ENCODE measurements at places on chromosomes 16 and 17.
A peak's percentile ranks its signal among the peaks of the same experiment; 100 is the strongest.

- no peak for DNase-seq
Measured at GRCh38 chr16:46918905-46919792, 35.0 kb downstream of the GPT2 start.

DNA sequence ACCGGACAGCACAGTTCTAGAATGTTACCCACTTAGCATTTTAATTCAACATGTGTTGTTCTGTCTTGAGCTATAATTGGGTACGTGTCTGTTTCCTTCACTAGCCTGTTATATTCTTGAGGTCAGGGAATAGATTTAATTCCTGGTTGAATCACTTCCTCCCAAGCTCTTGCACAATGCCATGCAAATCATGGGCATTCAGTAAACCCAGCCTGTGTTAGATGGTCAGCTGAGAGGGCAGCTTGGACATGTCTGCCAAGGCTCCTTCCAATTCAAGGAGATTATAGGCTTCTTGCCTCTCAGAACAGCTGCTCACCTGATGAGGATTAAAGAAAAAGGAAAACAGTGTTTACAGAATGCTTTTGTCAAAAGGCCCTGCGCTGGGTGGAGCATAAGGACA lies 12.6 kb downstream of the C1QTNF1 start:
- DNase-seq = peak; percentile 47

DNA sequence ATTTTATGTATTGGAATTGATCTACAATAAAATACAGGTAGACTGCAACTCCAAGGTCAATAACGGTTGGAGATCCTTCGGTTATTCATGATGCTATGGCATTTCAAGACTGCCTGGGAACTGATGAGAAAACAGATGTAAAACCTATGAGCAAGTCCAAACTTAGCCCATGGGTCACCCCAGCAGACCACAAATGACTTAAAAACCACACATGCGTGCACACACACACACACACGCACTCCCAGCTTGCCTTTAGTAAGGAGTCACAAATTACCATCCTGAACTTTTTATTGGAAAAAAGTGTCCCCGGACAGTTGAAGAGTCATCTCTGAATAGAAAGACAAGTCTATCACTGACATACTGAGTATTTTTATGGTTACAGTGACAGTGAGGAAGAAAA lies 26.7 kb downstream of the TRIM25 start:
- DNase-seq = no peak

DNA sequence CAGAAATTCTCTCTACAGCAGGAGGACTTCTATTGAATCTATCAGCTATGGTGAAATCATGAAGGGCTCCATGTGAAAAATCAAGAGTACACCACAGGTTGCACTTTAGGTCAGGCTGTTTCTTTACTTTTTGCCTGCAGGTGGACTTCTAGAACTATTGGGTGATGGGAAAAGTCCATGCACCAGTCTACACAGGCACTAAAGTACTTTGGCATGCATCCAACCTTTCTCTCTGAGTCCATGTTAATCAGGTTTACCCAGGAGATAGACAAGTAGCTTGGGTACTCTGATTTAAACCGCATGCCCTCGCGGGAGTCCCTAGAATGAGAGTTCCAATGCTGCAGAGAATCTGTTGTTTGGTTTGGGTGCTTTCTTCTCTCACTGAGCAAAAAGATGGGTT lies 9.1 kb upstream of the ANKFN1 start:
- DNase-seq = no peak

GRCh38 chr17:61440697-61441096 lies 11.5 kb upstream of the TBX4 start:
- DNase-seq = no peak

GRCh38 chr16:75000481-75001081 lies 1.8 kb downstream of the ZNRF1 start:
- DNase-seq = peak; percentile 7

- DNase-seq = no peak
Measured at GRCh38 chr17:8016632-8017424, 14.4 kb downstream of the GUCY2D start.

DNA sequence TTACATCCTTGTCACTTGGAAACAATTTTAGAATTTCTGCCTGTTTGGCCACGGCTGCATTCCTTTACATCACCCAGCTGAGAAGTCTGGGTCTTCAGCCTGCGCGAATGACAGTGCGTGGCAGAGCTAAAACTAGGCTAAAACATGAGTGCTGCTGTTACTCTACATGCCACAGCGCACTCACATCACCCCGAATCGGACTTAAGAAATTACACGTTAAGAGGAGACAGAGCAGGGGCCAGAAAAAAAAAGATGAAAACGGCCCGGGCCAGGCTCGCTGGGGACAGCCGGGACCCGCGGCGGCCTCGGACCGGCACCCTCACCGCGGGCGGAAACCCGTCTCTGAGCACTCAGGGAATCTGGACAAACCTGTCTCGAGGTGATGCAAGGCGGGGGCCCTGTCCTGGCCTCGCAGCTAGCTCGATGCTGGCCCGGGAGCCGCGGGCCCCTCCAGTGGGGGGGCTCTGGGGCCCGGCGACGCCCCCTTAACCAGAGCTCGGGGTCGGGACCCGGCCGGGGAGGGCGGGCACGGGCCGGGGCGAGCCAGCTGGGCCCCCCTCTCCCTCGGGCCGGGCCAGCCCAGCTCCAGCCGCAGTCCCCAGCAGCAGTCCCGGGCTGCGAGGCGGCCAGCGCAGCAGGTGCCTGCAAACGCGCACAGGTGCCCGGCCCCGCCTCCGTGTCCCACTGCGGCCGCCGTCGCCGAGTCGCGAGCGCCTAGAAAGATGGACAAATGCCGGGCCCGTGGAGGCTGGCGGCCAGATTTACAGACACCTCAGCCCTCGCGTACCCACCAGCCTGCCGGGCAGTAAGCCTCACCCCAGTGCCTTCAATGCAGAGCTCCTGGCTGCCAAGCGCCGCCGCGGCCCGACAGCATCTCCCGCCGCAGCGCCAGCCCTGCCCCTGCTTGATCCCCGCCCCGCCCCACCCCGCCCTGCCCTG lies at the start of gene AKTIP:
Gene AKTIP, minus strand, starts transcription at position 879 of the 939 bp plus-strand sequence. CDS start 2,950 bp downstream, outside the sequence.
- peak; percentile 16 for DNase-seq

DNA sequence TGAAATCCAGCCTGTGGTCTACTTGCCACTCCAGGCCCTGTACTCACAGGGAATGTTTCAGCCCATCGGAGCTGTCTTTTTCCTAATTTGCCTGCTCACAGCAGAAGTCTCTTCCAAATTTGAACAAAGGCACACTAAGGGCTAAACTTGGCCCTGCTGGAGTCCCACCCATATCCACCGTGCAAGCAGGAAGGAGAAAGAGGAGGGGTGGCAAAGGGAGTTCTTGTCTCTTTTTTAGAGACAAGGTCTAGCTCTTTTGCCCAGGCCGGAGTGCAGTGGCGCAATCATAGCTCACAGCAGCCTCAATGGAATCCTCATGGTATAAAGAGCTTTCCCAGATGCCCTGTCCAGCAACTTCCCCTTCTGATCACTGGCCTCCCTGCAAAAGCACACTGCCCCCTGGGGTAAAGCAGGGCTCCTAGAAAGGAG lies 2.7 kb upstream of the PRM1 start:
- DNase-seq = no peak

DNA sequence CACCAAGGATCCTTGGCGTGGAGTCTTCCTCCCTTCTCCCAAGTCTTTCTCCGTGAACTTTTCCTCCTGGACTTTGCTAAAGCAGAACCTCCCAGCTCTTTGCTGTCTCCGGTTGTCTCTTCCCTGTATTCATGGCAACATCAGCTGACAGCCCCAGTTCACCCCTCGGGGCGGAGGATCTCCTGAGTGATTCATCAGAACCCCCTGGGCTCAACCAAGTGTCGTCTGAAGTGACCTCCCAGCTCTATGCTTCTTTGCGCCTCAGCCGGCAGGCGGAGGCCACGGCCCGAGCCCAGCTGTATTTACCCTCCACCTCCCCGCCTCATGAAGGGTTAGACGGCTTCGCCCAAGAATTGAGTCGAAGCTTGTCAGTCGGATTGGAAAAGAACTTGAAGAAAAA lies 943 bp downstream of the CNTROB start:
- no peak for DNase-seq

DNA sequence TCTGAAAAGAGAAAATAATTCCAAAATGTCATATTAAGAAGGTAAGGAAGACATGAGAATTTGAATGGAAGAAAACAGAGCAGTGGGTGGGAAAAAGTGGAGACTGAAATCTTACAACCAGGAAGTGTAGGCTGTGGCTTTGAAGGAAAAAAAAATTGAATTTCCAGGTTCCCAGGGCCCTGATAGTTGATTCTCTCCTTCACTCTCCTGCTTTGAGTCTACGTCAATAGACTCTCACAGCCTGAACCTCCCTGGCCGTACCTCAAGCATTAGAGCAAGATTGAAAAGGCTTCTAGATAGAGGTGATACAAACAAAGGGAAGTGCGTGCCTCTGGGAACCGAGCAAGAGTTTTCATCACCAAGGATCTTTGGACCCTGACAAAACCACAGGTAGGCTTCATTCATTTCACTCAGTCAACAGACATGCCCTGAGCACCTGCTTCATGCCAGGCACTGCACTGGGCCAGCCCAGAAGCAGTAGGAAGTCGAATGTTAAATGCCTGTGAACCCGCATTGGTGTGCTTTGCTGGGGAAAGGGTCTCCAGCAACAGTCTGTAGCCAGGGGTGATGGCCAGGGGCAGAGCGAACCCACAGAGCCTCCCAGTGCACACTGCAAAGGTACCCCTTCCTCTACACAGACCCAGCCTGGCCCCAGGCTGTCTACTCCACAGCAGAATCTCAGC lies 163.9 kb downstream of the SLC39A11 start:
- no peak for DNase-seq

GRCh38 chr17:42117397-42118125 lies 3.6 kb downstream of the KAT2A start:
- DNase-seq = no peak

DNA sequence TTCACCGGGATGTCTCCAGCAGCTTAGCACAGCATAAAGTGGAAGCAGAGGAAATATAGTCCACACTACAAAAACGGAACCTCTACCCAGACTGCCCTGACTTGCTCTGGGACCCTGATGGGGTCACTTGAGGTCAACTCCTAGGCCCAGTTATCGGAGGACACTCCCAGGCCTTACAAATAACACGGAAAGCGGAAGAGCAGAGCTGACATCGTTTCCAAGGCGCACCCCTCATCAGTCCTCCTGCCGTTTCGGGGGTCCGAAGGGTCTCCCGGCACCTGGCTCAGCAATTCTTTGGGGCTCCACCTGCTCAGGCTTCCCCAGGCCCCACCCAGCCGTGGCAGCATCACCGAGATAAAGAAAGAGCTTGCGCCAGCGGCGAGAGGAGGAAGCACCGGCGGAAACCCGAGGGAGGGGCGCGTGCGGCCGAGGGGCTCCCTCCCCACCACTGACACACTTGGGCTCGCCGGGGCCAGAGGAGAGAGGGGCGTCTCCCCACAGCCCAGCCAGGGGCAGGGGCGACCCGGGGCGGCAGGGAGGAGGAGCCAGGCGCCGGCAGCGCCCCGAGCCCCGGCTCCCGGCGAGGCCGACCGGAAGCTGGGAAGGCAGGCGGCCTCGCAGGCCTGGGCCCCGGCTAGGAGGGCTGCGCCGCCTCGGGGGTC lies 727 bp downstream of the CORO7 start:
- peak; percentile 71 for DNase-seq

DNA sequence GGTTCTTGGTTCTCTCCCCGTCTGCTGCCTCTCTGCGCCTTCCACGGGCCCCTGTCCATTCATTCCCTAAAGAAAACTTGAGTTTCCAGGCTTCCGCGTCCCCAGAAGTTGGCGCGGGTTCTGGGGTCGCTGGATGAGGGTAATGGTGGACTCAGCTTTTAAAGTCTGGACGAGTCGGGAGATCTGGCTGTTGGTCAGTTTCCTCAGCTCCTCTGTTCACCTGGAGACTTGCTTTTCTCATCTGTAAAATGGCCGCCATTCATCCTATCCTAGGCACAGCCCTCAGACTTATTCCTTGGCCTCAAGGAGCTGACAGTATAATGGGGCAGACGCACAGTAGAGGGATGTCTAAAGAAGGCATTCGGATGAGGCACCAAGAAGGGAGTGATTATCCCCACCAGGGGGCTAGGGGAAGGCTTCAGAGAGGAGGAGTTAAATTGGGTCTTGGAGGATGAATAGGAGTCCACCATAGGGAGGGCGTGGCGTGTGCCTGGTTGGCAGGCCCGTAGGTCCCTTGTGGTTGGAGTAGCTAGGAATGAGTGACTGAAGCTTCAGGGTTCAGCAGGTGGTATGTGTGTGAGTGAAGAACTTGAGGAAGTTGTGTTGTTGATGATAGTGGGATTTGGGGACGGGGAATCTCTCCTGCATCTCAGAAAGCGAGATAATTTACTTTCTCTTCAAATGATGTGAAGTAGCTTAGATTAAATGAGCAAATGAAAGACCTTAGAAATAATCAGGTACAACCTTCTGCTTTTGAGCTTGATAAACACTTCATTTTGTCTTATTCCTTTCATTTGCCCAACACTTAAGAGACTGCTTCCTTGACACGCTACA lies 652 bp downstream of the VPS35L start:
- no peak for DNase-seq

- no peak for DNase-seq
Measured at GRCh38 chr16:22093996-22094395, 1.7 kb downstream of the VWA3A start.

GRCh38 chr17:31079731-31080130 lies 15.0 kb upstream of the NF1 start:
- no peak for DNase-seq

DNA sequence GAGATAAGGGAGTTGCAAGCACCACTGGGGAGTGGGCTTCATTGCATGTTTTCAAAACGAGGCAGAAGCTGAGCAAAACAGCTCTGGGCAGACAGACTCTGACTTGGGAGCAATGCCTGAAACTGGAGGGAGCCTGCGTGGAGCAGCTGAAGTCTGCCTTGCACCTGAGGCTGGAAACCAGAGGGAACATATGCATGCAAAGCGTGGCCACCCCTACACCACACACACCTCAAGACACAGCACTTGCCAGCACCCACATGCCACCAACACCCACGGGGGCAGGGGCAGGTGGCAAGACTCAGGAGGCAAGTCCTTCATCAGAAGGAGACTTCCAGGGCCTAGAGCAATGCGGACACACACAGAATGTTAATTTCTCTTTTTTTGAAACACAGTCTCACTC lies 45.8 kb downstream of the COTL1 start:
- DNase-seq = no peak

GRCh38 chr16:48446534-48446920 lies 61.3 kb upstream of the SIAH1 start:
- no peak for DNase-seq

GRCh38 chr17:7295230-7296180 lies 1.1 kb upstream of the YBX2 start:
- DNase-seq = no peak

- no peak for DNase-seq
Measured at GRCh38 chr17:83010206-83011200, 68.9 kb upstream of the METRNL start.
